ENCODE measurements at places on chromosomes 3 and 15.

GRCh38 chr3:76826861-76827260 is 213.0 kb upstream of the ROBO2 start:
- no peak for DNase-seq

- no peak for DNase-seq
These were observed 318.7 kb downstream of the FOXP1 start for GRCh38 chr3:71264840-71265239.

DNA sequence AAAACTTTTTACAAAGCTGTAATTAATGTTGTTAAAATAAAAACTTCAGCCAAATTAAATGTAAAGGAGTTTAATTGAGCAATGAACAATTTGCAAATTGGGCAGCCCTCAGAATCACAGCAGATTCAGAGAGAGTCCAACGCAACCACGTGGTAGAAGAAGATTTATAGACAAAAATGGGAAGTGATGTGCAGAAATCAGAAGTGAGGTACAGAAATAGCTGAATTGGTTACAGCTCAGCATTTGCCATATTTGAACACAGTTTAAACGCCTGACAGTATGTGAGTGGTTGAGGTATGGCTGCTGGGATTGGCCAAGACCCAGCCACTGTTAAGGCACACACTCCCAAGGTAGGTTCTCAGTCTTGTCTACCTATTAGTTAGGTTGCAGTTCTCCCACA is 14.4 kb upstream of the PLA2G4D start:
- no peak for DNase-seq

- no peak for DNase-seq
These were observed 77.4 kb upstream of the PLCL2 start for GRCh38 chr3:16807391-16807790.

GRCh38 chr3:191528589-191528988 is 67.6 kb downstream of the PYDC2 start:
- DNase-seq: no peak

- DNase-seq: no peak
These were observed 306.3 kb downstream of the ZPLD1 start for GRCh38 chr3:102741105-102741504.

Data from NCI-H1930 (cell line).